ENCODE measurements at places on chromosomes 4 and X. TPM values are rescaled to one million over a fixed set of nuclear protein-coding genes. Genes with fewer than 3 reads are reported as not detected.

DNA sequence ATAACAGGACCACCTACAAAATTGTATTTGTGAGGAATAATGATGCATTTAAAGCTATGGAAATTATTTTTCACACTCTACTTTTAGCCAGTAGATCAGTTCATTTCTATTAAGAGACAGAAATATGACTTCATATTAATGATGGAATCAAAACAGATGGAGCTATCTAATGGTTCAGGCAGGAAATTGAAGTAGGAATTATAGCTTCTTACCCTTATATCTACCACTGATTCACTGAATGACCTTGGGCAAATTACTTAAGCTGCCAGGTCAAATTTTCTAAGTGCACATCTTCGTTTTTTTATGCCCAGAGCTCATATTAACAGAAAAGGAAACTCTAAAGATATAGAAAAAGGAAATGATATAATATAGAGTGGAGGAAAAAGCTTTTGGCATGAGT, 323.1 kb downstream of the PCDH10 start:
- DNase-seq = no peak

DNA sequence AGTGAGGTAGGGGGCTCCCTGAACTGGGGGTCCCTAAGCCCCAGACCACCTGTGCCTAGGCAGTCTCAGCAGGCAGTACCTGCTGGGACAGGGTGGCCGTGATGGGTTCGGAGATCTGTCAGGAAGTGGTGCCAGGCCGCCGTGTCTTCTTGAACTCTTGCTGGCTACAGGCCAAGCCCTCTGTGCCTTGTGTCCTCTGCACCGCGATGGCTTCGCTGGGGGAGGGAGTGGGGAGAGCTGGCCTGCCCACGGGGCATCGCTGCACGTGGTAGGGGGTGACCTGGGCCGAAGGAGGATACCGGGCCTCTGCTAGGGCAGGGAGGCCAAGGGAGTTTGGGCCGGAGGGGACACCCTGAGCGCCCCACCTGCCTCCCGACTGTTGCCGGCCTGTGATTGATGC, 96.7 kb upstream of the NKX1-1 start:
- DNase-seq = no peak

GRCh38 chrX:100731441-100732281, at the start of gene SYTL4:
Gene SYTL4, minus strand, starts transcription at chrX:100732121. Its CDS starts 30,084 bp downstream, at chrX:100702037.
- no peak for DNase-seq

GRCh38 chrX:97909245-97909644, 1025.5 kb downstream of the RPA4 start:
- no peak for DNase-seq

- no peak for DNase-seq
Observed at GRCh38 chrX:45771114-45771513, 570.4 kb upstream of the DIPK2B start.

DNA sequence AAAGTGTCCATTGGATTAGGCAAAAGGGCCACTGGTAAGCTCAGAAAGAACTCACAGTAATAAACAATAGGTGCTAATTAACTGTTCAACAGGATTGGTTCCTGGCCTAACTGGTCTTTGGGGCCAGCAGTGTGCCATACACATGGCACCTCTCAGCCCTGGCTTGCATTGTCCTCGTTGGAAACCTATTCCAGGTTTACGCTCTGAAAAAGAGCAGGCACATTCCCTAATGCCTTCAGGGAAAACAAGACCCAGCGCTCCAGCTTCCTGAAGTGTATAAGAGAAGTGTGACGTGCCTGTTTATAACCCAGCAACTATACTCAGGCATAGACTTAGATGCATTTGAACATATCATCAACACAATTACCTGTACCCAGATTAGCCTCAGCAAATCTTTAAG, 51.9 kb upstream of the RBM47 start:
- DNase-seq = no peak

DNA sequence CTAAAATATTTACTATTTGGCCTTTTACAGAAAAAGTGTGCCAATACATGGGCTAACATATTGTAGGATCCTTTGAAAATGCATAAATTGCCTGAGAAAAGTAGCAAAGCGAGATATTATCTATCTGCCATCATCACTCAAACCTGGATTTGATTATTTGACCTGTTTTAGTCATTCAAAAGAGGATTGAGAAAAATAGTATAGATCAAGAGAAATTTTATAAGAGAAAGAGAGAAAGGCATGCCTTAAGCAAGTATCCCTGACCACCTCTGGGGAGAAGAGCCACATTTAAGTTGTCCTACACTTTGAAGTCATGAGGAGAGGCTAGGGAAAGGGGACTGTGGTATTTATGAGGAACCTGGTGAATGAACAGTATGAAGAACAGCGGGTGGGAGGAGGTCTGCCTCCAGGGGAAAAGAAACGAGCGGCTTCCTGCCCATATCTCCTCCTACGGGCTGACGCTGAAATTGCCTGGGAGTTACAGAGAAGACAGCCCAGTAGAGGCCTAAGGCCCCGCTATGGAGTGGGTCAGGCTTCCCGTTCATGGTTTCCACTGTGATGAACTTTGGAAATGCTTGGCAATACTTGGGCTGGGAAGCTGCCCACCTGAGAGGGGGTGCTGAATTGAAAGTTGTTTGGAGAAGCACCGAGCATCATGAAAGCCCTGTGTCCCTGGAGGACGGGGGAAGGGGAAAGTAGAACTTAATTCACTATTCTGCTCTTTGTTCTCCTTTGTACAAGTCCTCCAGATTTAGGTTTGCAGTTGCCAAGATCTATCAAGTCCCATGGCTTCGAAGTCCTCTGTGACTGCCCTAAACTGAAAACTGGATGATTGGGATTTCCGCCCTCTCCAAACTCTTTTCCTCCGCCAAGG, 106.9 kb upstream of the ACSL4 start:
- no peak for DNase-seq

GRCh38 chr4:95086551-95086950, 328.8 kb downstream of the BMPR1B start:
- DNase-seq = no peak

DNA sequence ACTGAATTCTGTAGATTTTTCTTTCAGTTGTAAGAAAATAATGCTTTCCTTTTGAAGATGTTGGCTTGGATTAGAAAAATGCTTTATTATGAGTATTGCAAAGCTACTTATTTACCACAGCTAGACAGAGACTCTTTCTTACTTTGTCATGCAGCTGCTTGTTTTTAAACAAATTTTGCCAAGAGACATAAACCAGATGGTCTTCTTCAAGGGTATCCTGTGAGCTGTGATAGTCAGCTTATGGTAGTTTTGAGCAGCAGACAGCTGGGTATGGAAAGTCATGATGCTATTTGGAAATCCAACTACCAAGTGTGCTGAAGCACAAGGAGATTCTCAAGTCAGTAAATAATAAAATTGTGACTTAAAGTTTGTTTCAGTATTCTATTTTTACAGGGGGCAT, 941.5 kb downstream of the DMD start:
- no peak for DNase-seq

DNA sequence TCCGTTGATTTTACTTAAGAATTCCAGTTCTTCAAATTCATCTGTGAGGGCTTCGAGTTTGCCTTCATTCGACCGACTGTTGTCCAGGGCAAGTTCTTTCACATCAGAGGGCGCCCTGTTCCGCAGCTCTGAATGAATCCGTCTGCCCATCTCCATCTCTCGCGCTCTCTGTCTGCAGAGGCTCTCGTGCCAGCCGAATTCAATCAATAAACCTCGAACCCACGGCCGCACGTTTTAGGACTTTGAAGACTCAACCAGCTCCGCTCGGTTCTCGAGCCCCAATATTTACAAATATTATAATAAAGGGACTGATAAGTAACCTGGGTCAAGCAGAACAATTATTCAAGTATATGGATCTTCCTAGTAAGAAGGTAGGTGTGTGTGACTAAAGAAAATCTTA, 556.4 kb upstream of the SMIM31 start:
- DNase-seq = no peak

DNA sequence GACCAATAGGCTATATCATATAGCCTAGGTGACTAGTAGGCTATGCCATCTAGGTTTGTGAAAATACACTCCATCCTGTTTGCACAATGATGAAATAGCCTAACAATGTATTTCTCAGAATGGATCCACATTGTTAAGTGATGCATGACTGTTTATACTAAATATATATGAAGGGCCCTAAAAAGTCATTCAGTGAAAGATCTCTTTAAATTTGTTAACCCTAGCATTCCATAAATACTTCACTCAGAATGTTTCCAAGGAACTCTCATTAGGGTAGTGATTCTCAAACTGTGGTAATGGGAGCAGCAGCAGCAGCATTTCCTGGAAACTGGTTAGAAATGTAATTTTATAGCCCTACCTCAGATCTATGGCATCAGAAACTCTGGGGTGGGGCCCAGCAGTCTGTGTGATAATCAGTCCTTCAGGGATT, 74.9 kb downstream of the PRRG1 start:
- DNase-seq = no peak

DNA sequence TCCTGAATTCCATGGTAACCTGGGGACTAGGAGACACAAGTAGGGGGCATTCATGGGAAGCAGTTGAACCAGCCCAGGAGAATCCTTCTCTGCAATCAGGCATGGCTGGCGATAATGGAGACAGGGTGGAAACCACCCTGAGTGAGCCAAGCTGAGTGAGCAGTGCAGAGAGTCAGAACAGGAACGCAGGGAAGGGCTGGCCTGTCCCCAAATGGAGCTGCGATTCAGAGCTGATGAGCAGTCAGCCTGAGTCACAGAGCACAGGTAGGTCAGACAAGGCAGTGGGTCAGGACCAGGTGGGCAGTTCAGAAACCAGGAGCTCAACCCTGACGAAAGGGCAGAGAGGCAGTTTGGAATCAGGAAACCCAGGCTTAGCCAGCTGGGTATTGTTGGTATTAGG, 129.0 kb downstream of the BTC start:
- no peak for DNase-seq

DNA sequence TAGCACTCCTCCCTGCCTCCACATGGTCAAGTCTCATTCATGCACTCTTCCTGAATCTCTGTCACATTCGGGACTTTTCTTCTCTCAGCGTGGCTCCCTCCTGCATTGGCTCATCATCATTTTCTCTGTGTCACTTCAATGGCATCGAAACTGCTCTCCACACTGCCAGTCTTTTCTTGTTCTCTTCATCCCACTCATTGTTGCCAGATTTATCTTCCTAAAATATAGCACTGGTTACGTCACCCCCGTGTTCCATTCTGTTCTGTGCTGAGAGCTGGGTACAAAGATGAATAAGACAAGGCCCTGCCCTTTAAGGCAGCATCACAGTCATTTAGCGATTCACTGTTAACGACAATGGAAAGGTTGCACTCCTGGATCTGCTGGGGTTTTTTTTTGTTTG, 174.4 kb upstream of the TBC1D9 start:
- DNase-seq = no peak

DNA sequence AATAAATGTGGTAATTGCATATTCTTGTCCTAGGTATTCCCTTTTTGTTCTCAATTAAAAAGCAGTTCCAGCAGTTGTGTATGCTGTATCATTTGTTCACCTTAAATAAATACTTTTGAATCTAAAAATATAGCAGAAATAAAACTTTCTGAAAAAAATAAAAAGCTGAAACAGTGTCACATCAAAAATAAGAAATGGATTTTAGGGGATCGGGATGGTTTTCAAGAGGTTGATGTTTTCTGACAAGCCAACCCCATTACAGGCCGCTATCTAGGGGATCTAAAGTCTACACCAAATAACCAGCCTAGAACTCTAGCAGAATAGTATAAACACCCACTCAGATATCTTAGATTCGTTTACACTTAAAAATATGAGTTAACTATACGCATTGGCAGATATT, 95.4 kb upstream of the MAML3 start:
- no peak for DNase-seq

DNA sequence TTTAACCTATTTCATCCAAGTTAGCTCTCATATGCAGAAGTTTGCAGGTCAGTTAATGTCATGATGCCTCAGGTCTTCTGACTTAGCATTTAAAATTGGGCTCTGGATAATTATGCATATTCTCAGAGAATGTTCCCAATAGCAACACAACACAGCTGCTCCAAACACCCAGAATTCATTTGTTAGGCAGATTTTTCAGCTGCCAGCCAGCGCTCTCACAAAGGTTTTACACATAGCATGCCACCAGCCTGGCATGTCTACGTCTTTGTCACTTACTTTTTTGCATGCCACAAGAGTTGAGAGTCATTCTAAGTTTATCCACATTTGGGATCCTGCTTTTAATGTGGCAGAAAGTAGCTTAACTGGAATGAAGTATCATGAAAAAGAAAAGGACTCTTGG, 84.8 kb downstream of the LIMCH1 start:
- DNase-seq = no peak

DNA sequence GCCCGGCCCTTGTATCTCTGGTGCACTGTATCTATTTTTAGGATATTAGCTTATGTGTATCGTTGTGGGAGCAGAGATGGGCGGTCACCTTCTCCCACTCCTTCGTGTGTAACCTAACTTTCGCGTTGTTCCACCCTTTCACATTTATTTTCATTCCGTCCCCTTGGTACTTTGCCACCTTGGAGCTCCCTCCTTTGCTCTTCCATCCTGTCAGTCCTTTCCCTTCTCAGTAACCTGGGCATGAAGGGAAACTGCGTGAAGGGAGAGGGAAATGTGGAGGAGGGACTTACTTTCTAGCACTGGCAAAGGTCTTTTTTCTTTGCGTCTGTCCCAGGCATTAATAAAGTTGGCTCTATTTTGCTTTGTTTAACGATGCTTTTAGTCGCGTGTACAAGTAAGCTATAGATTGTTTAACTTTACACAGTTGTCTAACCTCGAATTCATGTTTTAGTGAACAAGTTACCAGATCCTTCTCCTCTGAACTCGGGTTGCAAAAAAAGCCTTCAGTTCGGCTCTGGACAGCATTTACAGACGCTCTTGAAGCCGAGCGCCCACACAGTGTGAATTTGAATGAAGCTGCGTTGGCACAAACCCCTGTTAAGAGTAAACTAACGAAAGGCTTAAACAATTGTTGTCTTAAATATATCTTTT, 3.9 kb downstream of the PCDH10 start:
- no peak for DNase-seq

- DNase-seq = no peak
Observed at GRCh38 chr4:114108869-114109268, 129.4 kb upstream of the ARSJ start.

DNA sequence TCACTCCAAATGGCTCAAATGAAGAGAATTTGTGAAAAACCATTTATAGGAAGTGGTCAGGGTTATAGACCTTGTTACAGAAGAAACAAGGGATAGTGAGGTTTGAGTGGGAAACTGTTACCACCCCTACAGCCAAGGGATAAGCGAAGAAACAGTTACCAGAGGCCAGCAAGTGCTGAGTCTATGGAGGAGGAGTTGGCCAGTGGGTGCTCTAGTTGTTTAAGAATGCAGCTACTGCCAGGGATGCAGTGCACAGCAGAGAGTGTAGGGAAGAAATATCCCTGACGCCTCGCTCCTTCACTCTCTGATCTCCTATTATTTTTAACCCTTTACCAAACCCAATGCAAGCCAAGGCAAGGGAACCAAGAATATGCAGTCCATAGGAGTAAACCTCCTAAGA, 15.2 kb upstream of the SYTL4 start:
- DNase-seq = no peak

- no peak for DNase-seq
Observed at GRCh38 chr4:122749704-122750454, 17.4 kb downstream of the BBS12 start.

Gene NDNF
- 60.5 TPM for polyA plus RNA-seq

Gene CFP
- polyA plus RNA-seq = 3.2 TPM

Gene GLRA3
- 0.05 TPM for polyA plus RNA-seq

Gene WDR44
- polyA plus RNA-seq = 11.8 TPM

Gene KCNIP4
- polyA plus RNA-seq = 11.4 TPM

Gene CSAG1
- polyA plus RNA-seq = not detected

Gene TSPAN6
- polyA plus RNA-seq = 150 TPM

Gene INTS6L
- 27.3 TPM for polyA plus RNA-seq

Gene MAP7D2
- 3.8 TPM for polyA plus RNA-seq

Gene GPR50
- not detected for polyA plus RNA-seq

Gene REST
- polyA plus RNA-seq = 52.8 TPM

Gene SAGE1
- not detected for polyA plus RNA-seq

Gene AREG
- not detected for polyA plus RNA-seq

Gene CPLX1
- 3.0 TPM for polyA plus RNA-seq

All from renal pelvis (tissue), 12 donors.